CD4-positive, alpha-beta T cell treated with Interleukin-21 for 1 hour (primary cell): ENCODE measurements at places on chromosomes 12 and 14.

DNA sequence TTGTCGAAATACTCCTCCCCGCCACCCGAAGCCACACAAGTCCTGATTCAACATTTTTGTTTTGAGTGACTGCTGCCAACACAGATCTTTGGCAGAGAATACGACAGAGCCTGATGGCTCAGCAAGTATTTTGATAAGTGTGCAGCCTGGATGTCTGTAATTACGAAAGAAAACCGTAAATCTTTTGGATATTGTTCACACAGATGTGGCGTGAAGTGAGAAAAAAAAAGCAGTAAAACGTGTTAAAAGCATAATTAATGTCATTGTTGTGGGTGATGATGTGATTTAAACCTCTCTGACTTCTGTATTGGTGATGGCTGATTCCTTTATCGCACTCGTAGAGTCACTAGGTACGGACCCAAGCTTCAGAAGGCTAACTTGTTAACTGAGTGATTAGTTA is 98.7 kb downstream of the PHETA1 start:
- DNase-seq = no peak

- no peak for DNase-seq
Measured at GRCh38 chr12:88241862-88242570, 99.9 kb downstream of the TMTC3 start.

- no peak for DNase-seq
Measured at GRCh38 chr12:96687719-96688118, 198.3 kb downstream of the CFAP54 start.

- DNase-seq = no peak
Measured at GRCh38 chr12:86724716-86725115, 468.5 kb upstream of the MGAT4C start.

GRCh38 chr12:131871677-131872076 is 22.7 kb upstream of the ULK1 start:
- no peak for DNase-seq

GRCh38 chr12:2795291-2796186 is 769 bp downstream of the FKBP4 start:
- peak; percentile 71 for DNase-seq

GRCh38 chr12:116620492-116621191 is 61.5 kb downstream of the MAP1LC3B2 start:
- DNase-seq = no peak

- DNase-seq = no peak
Measured at GRCh38 chr12:88922816-88923215, 342.5 kb upstream of the KITLG start.

DNA sequence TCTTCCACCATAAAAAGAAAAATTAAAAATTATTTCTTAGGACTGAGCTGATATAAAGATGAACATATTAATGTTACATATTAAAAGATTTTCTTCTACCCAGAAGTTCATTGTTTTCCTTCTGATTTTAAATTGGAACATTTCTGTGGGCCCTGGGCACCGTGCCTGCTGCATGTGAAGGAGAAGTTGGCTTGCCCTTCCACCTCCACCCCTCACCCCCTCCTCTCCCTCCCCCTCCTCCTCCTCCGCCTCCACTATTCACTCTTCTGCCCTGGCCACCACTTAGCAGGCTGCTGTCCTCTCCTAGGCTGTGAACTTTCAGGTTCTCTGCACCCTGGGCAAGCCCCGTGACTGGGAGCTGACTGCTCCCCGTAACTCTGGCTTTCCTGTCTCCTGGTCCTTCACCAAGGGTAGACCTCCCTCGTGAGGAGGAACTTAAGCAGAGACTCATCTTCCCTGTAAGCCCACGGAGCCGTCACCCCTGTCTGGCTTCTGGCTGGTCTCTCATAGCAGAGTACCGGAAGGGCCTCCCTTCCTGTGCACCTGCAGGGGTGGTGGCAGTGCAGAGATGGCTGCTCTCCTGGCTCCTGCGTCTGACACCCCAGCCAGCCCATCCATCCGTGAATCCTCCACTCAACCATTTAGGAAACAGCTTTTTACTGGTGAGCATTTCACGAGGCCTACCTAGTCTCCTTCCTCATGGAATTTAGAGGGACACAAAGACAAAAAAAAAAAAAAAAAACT is 12.8 kb downstream of the TUNAR start:
- DNase-seq = no peak

GRCh38 chr12:29073631-29074239 is 75.3 kb upstream of the FAR2 start:
- DNase-seq = peak; percentile 55

- peak; percentile 23 for DNase-seq
Measured at GRCh38 chr12:125185740-125186470, 120.7 kb downstream of the AACS start.

DNA sequence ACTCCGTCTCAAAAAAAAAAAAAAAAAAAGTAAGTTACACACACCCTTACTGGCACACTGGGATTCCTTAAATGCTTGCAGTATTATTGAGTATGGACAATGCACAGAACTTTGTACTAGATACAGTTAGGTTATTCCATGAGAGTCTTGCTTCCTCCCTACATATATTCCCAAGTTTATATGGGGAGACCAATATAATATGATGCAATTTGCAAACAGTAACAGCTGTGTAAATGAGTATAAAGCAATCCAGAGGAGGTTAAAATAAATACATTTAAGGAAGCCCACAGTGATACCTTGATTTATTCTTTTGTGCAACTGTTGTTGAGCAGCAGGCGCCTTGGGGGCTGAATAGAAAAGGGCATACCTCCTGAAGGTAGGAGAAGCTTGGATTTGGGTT is 26.6 kb downstream of the RASSF3 start:
- DNase-seq = no peak

DNA sequence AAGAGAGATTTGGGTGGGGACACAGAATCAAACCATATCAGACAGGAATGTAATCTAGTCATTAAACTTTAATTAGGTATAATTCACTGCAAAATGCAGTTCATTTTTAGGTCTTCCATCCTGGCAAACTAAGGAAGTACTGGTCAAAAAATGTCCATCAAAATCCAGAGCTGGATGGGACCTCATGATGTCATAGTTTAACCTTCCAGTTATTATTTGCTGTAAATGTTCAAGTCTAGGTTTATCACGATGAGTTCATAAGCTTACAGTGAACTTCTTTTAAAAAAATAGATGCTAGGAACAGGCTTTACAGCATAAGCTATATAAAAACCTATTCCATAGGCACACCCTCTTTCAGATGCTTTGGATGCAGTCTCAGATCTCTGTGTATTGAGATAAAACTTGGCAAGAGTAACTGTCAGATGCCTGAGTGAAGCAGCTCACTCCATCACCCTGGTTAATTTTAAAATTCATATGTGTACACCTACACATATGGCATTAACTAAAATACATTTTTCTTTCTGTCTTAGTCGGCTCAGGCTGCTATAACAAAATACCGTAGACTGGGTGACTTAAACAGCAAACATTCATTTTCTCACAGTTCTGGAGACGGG is 7.9 kb downstream of the SSPN start:
- DNase-seq = no peak

- no peak for DNase-seq
Measured at GRCh38 chr12:65490250-65490649, 211.8 kb downstream of the MSRB3 start.

- peak; percentile 87 for DNase-seq
Measured at GRCh38 chr12:9751204-9752144, 9.2 kb downstream of the CD69 start.

DNA sequence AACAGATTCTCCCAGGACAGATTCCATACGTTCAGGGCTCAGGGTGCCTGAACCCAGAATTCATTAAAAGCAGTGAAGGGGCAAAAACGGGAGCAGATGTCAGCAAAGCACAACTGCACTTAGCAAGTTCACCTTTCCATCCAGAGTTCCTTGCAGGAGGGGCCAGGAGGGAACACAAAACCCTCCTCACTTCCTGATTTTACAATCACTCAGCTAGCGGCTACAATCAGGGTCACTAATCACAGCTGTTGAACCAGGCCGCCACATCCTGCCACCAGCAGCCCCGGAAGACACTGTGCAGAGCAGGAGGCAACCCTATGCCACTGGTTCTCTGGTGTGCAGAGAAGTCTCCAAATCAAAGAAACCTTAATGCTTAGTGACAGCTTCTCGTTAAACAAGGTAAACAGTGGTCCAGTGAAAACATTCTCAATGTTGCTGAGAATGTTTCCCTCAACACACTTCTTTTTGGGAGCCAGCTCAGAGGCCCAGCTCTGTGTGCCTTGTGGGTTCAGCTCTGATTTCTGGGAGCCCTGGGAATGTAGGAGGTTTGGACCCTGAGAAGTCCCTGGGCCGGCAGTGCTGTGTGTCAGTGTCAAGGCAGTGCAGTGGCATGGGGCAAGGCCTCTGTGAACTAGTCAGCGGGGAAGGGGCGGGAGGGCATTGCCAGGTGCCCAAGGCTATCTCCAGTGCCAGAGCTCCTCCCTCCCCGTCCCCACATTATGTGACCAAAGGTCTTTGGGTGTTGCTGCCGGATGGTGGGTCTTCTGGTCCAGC is 54.5 kb downstream of the VCPKMT start:
- peak; percentile 82 for DNase-seq

GRCh38 chr14:103443111-103443510 is 57.9 kb downstream of the MARK3 start:
- DNase-seq = no peak

DNA sequence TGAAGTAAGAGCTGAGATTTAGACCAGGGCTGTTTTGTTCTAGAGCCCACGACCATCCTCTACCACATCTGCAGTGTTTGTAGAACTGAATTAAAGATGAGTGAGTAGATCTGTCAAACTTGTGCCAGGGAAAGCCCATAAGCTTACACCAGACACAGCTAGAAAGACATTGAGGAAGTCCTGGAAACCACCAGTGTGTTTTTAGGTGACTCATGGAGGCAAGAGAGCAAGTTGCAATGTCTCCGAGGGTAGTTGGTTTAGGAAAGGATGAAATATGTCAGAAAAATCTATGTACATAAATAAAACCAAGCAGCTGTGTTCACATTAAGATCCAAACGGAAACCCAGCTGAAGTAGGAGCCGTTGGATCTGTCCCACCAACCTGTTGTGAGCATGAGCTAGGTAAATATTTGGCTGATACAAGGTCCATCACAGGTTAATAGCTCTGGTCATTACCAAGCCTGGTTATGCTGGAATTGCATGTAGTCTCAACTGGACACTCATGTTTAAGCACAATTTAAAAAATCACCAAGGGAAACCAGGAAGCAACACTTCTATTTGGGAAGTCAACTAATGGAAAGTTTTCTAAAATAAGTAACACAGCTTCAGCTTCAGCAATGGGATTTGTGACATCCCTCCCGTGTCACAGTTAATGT is 49.9 kb upstream of the PLEKHG3 start:
- DNase-seq = peak; percentile 12

DNA sequence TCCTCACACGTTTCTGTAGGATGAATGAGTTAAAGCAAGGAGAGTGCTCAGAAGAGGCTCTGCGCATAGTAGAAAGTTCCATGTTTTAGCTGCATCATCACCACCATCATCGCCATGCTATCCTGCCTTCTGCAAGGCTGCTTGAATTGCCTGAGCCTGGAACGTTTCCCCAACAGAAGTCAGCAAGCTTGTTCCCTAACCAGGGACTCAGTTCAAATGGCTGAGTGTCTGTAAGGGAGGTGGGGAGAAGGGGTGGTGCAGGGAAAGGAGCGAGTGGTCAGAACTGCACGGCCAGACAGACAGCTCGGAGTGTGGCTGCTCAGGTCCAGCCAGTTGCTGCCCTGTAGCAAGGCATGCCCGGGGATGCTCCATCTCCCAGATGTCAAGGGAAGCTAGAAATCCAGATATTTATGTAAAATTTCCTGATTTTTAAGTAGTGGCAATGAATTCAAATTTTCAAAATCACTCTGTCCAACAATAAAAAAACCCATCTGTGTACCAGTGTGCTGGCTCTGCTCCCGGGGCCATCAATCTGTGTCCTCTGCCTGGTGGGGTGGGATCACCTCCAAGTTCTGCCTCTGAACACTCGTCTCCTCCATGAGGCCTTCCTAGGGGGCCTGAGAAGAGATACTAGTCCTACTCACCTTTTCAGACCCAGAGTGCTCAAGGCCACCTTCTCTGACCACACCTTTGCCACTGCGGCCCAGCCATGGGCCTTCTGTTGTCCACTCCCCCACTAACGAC is 162.7 kb downstream of the FOXN3 start:
- DNase-seq = no peak

DNA sequence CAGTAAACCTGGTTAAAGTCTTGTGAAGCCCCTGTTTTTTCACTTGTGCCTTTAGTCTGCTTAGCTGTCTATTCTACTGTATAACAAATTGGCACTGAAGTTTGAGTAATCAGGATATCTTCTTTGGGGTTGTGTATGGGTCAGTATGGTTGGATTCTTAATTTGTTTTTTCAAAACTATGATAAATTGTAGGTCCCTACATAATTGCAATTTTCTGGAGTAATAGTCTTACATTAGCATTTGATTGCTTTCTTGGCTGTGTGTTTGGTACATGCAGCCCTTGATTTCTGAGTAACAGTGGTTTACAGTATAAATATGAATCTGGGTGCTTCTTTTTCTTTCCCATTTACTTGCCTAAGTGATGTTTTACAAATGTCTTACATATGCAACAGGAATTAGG is 186.6 kb downstream of the TMTC2 start:
- no peak for DNase-seq

GRCh38 chr12:3332188-3332587 is 158.8 kb upstream of the PRMT8 start:
- DNase-seq = no peak

DNA sequence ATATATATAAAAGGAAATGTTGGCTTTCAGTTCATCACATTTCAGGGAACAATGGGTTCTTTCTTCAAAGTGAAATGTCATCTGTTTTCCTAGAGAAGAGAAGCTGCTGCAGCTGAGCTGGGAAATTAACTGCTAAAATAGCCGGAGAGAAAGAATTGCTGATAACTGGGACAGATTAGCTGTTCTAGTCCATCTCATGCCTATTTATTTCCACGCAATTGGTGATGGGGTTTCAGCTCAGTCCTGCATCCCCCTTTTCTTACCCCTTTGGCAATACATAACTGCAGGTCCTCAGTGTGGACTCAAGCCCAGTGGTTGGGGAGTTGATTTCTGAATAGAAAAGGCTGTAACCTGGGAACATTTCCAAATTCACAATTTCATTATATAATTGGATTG is 436.9 kb upstream of the TMEM132C start:
- no peak for DNase-seq

DNA sequence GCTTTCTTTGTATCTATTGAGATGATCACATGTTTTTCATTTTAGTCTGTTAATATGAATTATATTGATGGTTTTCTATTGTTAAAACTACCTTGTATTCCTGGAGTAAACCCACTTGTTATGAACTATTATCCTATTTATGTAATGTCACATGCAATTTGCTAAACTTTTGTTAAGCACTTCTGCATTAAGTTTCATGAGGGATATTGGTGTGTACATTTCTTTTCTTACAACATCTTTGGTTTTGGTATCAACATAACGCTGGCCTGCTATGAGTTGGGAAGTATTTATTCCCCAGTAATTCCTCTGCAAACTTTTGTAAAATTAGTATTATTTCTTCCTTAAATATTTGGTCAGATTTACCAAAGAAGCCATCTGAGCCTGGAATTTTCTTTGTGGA is 46.5 kb upstream of the AMIGO2 start:
- no peak for DNase-seq
